ENCODE measurements at places on chromosomes 2 and 18.

DNA sequence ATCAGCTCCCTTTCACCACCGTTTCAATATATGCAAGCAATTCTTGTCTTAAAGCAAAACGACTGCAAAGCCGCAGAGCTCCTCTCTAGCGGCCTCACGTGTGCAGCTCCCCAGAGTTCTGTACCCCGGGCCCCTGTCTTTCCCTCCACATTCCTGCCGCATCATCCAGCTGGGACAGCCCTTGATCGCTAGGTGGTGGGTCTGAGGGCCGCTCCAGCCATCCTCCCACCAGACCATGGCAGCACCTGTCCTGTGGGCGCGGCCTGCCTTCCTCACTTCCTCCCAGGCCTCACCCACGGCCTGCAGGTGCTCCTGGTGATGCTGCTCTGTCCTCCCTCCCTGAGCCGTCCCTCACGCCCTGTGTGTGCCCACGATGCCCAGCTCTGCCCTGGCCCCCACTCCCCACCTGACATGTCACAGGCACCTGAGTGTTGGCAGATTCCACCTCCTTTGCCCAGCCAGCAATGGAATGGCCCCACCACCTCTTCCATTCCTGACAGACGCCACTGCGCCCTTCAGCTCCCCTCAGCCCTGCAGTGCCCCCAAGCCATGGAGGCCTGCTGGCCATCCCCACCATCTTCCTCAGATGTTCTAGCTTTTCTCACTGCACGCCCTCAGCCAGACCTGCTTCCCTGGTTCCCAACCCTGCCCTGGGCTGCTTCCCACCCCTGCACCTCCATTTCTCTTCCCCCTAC lies 15.3 kb upstream of the ALLC start:
- DNase-seq, result peak; percentile 42

DNA sequence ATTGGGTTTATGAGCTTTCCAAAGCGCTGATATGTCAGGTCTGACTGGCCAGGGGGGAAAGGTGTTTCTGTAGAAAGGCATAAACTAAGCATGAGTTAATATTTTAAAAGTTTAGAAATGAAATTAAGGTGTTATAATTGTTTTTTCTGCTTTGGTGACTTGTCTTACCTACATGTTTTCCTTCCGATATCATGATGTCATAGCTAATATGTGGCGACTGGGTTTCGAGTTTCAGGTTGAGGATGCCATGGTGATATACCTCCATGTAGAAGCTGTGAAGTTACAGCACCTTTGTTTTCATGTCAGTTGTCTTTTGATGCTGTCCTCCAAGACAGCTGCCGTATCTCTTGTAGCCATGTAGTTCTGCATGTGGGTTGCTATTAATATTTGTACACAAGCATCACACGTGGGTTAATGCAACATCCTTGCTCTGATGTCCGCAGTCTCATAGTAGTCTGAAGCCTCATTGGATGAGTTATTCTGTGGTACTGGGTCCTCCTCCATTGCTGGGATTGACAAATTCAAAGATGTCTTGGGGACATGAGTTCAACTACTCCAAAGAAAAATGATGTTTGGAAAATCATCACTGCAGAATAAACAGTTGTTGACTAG lies 230.6 kb downstream of the PRKCE start:
- DNase-seq, result no peak

GRCh38 chr2:39920307-39920801 lies 141.3 kb upstream of the THUMPD2 start:
- no peak for DNase-seq

DNA sequence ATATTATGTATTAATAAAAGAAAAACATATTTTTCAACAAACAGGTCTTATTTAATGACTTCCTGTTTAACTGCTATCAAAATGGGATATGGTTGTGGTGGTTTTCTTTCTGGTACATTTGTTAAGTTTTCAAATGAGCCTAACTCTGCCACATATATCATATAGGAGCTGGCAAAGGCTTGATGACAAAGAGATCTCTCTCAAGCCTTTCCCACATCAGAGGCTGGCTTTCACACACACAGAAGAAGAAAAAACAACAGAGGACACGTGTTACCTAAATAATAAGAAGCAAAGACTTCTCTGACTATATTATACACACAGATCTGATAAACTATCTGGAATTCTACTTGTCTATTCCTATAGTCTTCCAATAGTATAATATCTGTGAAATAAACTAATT lies 46.1 kb downstream of the CFAP36 start:
- no peak for DNase-seq

DNA sequence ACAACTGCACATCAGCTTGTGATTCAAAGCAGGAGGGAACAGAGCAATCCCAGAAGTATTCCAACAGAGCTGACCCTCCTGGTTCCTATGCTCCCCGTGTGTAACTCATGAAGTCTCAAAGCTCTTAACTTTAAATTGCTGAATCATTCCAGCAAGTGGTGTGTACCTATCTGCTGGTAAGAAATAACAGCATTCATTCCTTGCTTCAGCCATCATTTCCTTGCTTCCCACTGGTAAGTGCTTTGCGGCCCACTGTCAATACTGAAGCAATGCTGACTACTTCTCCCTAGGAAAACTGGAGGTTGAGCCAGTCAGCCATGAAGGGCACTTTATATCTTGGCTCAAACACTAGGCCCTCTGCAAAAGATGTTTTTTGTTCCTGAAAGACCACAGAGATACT lies 222.4 kb downstream of the EXOC6B start:
- DNase-seq, result no peak

DNA sequence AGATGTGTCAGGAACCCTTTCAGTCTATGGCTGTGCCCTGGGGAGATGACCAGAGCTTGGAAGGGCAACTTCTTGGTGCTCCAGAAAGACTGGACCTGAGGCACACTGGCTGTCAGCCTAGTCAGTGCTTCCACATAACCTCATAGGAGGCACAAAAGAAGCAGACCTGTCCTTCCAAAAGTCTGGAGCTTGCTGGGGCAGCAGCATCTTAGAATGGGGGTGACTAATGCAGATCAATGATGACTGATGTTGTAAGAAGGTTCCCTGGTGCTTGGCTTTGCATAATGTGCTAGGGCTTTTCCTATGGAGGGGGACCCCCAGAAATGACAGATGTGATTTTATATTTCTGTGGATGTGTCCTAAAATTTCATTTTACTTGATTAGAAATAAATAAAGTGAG lies 255.7 kb upstream of the THUMPD2 start:
- DNase-seq, result no peak

DNA sequence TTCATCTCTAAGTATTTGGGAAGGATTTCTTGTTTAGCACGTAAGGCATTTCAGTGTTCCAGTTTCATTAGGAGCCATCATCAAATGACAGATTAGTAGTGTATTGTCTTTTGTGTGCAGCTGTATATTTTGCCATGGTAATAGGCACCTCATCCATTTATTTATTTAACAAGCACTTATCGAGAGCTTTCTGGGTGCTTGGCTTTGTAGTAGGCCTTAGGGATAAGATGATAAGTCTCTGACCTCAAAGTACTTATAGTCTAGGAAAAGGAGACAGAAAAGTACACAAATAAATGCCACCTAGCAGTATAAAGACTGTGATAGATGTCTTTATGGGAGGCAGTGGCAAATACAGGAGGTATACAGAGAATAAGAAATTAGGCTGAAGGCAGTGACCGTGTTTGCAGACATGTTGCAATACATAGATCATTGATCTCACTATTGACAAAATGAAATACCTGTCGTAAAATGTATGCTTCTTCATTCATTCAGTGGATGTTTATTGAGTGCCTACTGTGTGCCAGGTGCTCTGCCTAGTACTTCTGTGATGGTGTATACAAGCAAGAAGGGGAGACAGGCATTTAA lies 265.9 kb downstream of the SETBP1 start:
- DNase-seq, result no peak

DNA sequence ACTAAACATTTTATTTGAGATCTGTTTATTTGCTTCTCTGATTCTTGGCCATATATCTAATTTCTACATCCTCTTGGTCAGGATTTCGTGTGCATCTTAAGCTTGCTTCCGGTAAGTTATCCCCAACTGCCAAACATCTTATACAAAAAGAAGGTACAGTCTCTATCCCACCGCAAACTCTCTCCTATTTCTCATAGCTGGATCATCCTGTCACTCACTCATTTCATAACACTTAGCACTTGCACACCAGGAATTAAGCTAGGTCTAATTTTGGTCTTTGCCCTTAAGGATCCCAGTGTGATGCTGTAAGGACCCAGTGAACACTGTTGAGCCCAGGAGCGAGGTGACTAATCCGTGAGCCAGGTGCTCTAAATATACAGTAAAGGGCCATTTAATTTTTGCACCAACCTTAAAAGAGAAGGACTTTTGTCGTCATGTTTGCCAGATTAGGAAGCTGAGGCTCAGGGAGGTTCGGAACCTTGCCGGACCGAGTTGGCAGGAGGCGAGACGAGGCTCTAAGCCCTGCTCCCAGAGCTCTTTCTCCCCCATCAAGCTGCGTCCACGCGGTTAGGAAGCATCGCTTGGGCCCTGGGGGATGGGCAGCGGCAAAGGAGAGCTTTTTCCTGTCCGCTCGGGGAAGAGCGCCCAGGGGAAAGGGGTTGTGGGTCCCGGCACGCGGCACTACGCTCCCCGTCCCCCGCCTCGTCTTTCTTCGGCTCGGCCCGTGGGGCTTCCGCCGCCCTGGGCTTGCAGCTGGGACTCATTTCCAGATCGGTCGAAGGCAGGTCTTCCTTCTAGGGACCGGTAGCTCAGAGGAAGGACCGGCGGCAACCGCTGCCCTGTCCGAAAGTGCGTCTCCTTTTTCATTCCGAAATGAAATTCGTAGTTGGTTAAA lies 4.1 kb upstream of the ITPRIPL1 start:
- no peak for DNase-seq

DNA sequence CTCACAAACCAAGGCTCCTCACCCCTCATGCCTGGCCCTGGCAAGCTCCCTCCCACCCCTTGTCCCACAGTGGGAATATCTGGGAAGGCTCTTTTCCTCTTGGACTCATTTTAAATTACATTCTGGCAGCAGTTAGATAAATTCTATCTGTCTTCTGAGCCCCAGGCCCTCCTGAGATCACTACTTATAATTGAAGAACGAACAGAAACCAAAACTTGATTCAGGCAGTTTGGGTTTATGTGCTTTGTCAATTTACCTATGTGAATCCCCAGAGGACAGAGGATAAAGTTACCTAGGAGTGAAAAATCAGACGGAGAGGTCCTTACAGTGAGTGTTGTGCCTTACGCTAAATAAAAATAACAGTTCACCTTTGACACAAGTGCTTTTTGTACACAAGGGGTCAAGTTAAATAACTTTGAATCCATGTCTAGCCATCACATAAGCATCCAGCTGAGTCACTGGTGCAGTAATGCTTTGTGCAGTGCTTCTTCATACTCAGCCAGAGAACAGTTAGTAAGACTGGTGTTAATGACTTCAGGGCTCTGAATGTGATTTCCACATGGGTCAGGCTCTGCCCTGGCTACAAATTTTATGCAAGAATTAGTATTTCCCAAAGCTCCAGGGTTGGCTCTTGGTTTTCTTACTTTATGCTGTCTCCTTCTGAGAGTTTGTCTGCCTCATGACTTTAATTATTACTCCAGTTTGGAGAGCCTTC lies 329.3 kb downstream of the INSIG2 start:
- DNase-seq, result no peak

GRCh38 chr2:140363131-140363530 lies 1582.9 kb upstream of the NXPH2 start:
- DNase-seq, result no peak

- no peak for DNase-seq
Measured at GRCh38 chr2:10941383-10941782, 29.6 kb downstream of the KCNF1 start.

GRCh38 chr2:130829015-130829414 lies 7.7 kb upstream of the ARHGEF4 start:
- DNase-seq, result no peak

GRCh38 chr2:10185046-10185445 lies 62.5 kb downstream of the RRM2 start:
- DNase-seq, result no peak

DNA sequence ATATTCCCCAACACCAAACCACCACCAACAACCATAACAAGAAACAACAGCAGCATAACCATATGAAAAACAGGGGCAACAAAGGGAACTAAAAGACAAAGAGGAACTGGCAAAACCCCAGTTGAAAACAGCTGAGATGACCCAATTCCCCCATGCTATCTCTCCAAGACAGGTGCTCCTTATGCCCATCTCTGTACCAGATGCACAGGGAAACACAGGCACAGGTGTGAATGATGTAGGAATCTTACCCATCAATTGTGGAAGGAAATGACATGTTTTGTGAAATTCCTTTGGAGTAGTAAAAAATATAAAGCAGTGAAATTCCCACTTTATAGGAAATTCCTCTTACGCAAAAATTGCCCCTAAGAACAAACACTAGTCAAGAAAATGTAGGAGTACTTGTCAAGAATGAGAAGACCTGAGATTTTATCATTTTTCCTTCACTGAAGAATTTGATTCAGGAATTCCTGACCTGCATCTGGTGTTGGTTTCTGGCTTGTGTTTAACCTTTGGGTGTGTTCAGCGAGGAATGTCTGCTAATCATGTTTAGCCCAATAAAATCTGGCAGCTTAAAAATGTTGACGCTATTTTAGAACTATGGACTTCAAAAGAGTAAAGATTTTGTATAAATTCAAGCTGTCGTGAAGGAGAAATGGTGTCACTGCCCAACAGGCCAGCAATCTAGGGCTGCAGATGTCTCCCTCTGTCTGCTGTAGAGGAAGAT lies 67.7 kb upstream of the ARHGAP28 start:
- DNase-seq, result no peak

DNA sequence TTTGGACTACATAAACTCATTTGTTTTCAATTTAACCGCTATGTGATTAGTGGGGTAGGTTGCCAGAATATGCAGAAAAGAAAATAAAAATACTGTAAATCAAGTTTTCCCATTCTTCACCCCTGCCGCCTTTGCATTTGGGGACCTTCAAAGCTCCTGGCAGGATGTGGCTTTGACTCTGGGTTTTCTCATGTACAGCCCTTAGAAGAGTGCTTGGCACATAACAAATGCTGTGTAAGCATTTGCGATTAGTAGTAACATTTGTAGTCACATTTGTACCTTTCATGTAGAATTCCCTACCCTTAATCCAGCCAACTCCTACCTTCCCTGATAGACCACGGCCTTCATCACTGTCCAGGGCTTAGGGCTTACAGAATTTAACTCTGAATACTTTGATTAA lies 262.6 kb downstream of the MREG start:
- DNase-seq, result no peak

DNA sequence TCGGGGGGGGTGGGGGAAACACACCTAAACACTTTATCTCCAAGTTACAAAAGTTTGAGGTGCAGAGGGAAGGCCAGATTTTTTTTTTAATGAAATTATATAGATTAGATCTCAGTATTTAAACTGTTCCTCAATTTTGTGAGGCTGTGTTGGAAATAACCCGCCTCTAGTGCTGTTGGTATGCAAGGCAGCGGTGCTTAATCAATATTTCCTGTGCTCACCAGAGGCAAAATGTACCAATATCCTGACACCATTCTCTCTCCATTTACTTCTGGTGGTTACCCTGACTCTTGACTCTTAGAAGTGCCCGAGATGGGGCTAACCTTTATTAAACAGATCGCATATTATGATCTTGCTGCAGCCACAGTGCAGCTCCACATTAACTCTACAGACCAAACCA lies 54.8 kb upstream of the EML6 start:
- no peak for DNase-seq

DNA sequence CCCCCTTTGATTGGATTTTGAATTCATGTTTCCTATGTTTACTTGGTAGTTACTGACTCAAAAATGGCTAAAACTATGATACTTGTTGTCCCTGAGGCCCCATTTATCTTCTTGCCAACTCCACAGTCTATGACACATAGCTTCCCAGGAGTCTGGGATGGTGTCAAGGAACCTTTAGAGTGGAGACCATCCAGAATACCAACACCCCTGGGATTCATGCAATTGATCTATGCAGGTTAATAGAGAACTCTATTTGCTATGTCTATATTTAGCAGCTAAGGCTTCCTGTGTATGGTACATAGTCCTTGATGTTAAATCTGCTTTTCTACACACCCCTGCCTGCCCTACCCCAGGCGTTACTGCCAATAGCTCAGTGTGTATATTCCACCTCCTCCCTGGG lies 218.5 kb upstream of the HDAC4 start:
- no peak for DNase-seq
